Activated CD4-positive, alpha-beta T cell treated with anti-CD3 and anti-CD28 coated beads, Interleukin-2, amount 10 ng/mL, durations not matched to agents 24 days and 14 days (primary cell): ENCODE measurements at places on chromosomes 13 and 19.

DNA sequence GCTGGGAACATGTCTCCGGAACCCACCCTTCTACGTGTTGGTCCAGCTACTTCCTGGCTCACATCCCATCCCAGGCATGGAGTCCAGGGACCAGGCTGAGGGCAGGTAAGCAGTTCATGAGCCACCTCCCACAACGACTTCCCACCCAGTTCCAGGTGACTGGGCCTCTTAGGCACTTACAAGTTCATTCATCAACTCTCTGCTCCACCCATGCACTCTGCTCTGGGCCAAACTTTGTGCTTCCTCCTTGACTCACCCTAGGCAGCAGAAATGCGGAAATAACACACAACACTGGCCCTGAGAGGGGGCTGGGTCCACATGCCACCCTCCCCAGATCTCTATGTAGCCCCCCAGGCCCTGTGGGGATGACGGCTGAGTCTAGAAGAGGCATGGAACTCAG lies 20.5 kb downstream of the IQCN start:
- no peak for DNase-seq
- H3K27ac ChIP-seq = no peak overlapping the region
- H3K4me3 ChIP-seq = no peak overlapping the region

- peaks cover 19% of the 10 kb centered on the region for H3K27me3 ChIP-seq
- DNase-seq = no peak
- H3K36me3 ChIP-seq = no peaks in the 10 kb centered on the region
- no peak overlapping the region for H3K27ac ChIP-seq
Observed at GRCh38 chr13:44920013-44920412, 69.3 kb downstream of the NUFIP1 start.

- no peaks in the 10 kb centered on the region for H3K27me3 ChIP-seq
- H3K4me1 ChIP-seq = no peaks in the 10 kb centered on the region
- H3K36me3 ChIP-seq = no peaks in the 10 kb centered on the region
Observed at GRCh38 chr13:52882785-52883184, 34.3 kb upstream of the PCDH8 start.

DNA sequence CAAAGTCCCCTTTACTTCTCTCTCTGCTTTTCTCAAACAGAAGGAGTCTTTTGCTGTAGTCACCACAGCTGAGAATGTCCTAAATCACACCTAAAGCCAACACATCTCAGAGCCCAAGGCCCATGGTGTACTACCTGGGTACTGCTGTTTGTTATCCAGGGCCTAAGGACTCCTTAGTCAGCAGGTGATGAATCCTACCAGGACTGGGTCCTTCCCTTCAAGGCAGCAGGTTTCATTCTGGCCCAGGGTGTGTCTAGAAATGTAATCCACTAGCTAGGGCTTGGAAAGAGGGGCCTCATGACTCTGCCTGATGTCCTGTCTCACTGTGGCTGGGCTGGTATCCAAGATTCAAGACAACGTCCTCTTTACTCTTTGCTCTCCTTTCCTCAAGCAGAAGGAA lies 36.2 kb upstream of the ENOX1 start:
- H3K4me3 ChIP-seq = no peak overlapping the region
- H3K4me1 ChIP-seq = no peaks in the 10 kb centered on the region
- no peaks in the 10 kb centered on the region for H3K36me3 ChIP-seq
- peaks cover 6% of the 10 kb centered on the region for H3K27me3 ChIP-seq

GRCh38 chr13:40179445-40180281 lies 486.8 kb downstream of the FOXO1 start:
- no peaks in the 10 kb centered on the region for H3K27me3 ChIP-seq
- H3K4me1 ChIP-seq = peaks cover 26% of the 10 kb centered on the region
- H3K4me3 ChIP-seq = no peak overlapping the region
- no peaks in the 10 kb centered on the region for H3K36me3 ChIP-seq
- no peak for DNase-seq
